ENCODE measurements at places on chromosomes 4 and X.

- no peak for DNase-seq
- no peak overlapping the region for H3K27ac ChIP-seq
- H3K36me3 ChIP-seq, result no peaks in the 10 kb centered on the region
- H3K4me1 ChIP-seq, result no peaks in the 10 kb centered on the region
- H3K4me3 ChIP-seq, result no peak overlapping the region
These were observed 370.4 kb upstream of the CPEB2 start for GRCh38 chr4:14631806-14632440.

DNA sequence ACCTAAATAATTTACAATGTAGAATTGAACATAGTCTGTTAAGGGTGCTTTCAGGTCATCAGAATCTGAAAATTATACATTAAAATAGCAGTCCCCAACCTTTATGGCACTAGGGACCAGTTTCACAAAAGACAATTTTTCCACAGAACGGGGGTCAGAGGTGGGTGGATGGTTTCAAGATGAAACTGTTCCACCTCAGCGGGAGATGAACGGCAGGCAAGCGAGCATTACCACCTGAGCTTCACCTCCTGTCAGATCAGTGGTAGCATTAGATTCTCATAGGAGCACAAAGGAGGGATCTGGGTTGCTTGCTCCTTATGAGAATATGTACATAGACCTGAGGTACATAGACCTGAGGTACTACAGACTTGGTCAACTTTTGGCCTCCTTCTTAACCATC is 29.0 kb downstream of the LRBA start:
- H3K4me1 ChIP-seq, result no peaks in the 10 kb centered on the region
- no peaks in the 10 kb centered on the region for H3K27me3 ChIP-seq
- H3K27ac ChIP-seq, result no peak overlapping the region
- H3K4me3 ChIP-seq, result no peak overlapping the region
- no peaks in the 10 kb centered on the region for H3K36me3 ChIP-seq

GRCh38 chrX:130419263-130419662 is 17.5 kb downstream of the RBMX2 start:
- no peaks in the 10 kb centered on the region for H3K27me3 ChIP-seq
- H3K36me3 ChIP-seq, result peaks cover 8% of the 10 kb centered on the region
- no peak overlapping the region for H3K4me3 ChIP-seq
- DNase-seq, result no peak
- H3K27ac ChIP-seq, result no peak overlapping the region
- no peaks in the 10 kb centered on the region for H3K4me1 ChIP-seq

- DNase-seq, result no peak
- peaks cover 2% of the 10 kb centered on the region for H3K4me1 ChIP-seq
- H3K4me3 ChIP-seq, result no peak overlapping the region
These were observed 39.7 kb downstream of the SMIM20 start for GRCh38 chr4:25953740-25954139.

GRCh38 chr4:178198691-178199090 is 756.5 kb upstream of the AGA start:
- no peaks in the 10 kb centered on the region for H3K36me3 ChIP-seq
- H3K4me1 ChIP-seq, result no peaks in the 10 kb centered on the region
- no peaks in the 10 kb centered on the region for H3K27me3 ChIP-seq
- no peak overlapping the region for H3K27ac ChIP-seq
- H3K4me3 ChIP-seq, result no peak overlapping the region

GRCh38 chr4:152188801-152189200 is 347.1 kb downstream of the FBXW7 start:
- H3K4me3 ChIP-seq, result no peak overlapping the region
- H3K27me3 ChIP-seq, result peaks cover 3% of the 10 kb centered on the region
- no peak for DNase-seq
- no peak overlapping the region for H3K27ac ChIP-seq

DNA sequence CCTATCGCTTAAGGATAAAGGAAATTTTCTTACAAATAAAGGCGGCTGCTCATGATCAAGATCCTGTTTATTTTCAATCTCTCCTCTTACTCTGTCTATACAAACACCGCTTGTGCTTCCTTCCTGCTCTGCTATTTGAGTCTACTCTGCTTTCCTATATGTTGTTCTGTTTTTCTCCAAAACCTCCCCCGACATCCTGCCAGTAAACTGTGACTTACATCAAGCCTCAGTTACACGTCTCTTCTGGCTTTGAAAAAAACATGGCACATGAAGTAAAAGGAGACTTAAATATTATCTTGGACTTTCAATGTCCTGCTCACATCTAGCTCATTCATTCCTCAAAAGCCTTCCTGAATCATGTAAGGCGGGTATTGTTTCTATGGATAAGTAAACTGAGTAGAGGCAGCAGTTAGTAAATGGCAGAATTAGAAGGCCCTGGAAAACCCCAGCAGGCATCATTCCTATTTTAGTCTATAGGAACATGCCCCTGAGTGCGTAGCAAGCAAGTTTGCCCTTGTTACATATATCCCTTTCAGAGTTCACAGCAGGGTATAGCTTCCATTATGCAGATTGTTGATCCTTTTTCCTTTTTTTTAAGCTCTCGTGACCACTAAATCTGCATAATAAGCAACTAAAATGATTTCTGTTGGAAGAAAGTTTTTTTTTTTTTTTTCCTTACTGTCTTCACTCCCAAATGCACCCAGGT is 280.1 kb downstream of the RAPGEF2 start:
- H3K36me3 ChIP-seq, result no peaks in the 10 kb centered on the region
- peak; percentile 83 for DNase-seq
- no peaks in the 10 kb centered on the region for H3K4me1 ChIP-seq
- H3K27ac ChIP-seq, result no peak overlapping the region

DNA sequence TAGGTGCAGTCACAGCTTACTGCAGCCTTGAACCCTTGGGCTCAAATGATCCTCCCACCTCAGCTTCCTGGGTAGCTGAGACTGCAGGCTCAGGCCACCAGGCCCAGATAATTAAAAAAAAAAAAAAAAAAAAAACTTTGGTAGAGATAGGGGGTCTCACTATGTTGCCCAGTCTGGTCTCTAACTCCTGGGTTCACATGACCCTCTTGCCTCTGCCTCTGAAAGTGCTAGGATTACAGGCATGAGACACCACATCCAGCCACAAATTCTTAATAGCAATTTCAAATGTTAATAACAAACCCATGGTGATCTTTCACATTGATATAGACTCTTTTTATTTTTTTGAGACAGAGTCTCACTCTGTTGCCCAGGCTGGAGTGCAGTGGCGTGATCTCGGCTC is 12.3 kb upstream of the FGF5 start:
- DNase-seq, result no peak
- H3K27ac ChIP-seq, result no peak overlapping the region
- no peak overlapping the region for H3K4me3 ChIP-seq
- H3K27me3 ChIP-seq, result no peaks in the 10 kb centered on the region
- no peaks in the 10 kb centered on the region for H3K4me1 ChIP-seq
- no peaks in the 10 kb centered on the region for H3K36me3 ChIP-seq

GRCh38 chr4:147960971-147961370 is 229.1 kb downstream of the ARHGAP10 start:
- no peaks in the 10 kb centered on the region for H3K27me3 ChIP-seq
- DNase-seq, result no peak
- no peak overlapping the region for H3K27ac ChIP-seq
